ENCODE measurements at places on chromosomes 6 and 20.

- no peak for DNase-seq
Observed at GRCh38 chr6:118710616-118711015, 59.2 kb upstream of the CEP85L start.

DNA sequence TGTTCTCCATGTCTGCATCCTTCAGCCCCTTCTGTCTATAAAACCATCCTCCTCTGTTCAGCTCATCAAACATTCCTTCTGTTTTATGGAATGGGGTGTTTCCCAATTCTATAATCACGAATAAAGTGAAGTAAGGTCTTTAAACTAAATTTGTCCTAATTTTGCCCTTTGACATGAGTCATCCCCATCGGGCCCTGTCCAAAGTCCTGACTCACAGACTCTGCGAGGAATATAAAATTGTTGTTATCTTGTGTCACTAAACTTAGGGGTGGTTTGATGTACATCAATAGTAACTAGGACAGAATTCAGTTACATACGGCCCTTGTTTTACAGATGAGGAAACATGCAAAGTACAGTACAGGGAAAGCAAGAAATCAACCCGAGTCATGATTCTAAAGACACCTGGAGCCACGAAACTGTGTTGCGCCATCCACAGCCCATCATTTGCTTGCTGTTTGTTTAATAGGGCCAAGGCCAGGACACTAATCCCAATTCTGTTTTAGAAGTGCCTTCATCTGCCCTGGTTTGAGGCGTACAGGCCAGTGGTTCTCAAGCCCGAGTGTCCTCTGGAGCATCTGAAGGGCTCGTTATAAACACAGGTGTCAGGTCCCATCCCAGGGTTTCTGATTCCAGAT is 2.8 kb downstream of the ACSS1 start:
- DNase-seq, result peak; percentile 81

DNA sequence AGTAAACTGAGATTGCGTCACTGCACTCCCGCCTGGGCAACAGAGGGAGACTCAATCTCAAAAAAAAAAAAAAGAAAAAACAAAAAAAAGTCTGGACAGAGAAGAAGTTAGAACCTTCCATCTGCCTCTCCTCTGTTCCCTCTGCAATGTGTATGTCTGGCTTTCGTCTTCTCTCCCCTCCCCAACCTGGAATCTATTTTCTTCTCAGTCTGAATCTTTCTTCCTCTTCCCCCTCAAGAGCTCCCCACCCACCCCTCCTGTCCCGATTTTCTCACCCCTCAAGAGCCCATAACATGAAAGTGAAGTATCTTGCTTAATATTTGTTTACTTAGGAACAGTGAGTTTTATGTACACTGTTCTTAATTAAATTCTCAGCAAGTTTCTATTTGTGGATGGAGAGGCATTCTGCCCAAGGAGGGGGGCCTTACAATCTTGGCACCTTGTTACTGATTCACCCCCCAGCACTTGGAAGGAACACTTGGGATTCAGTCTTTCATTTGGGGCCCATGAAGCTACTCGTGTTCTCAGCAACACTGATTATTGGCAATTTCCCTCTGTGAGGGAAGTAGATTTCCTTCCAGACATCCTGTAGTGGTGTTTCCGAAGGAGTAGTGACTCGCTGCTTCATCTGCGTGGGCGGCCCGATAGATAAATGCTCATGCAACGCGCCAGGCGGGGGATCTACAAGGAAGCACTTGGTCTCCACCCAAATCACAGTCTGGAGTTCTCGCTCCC is 69.3 kb upstream of the SRSF6 start:
- peak; percentile 89 for DNase-seq

DNA sequence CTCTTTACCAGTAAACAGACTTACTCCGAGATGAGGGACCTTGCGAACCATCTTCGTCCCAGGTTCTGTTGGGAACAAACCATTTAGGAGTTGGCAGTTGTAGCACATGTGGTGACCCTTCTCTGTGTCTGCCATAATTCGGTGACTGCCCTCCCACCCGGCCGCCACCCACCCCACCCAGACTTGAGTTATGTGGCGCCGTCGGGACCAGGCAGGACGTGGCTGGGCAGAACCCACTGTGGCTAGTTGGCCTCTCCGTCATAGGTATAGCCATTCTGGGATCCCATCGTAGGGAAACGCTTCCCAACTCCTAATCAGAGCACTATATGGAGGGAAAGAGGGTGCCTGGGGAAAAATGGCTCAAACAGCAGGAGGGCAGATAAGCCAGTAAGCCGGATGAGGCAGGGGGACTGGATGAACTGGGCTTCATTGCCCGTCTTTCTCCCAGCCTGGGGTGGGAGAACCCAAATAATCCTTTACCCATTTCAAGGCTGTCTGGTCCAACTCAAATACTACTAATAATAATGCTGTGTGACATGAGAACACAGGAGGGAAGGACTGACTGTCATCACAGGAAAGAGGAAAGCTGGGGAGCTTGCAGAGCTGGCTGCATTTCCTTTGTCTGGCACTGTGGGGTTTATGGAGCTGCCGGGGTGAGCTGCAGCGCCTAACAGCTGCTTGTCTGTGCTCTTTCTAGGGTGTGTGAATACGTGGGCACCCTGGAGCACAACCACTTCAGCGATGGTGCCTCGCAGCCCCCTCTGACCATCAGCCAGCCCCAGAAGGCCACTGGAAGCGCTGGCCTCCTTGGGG is 73.0 kb upstream of the PBOV1 start:
- no peak for DNase-seq

DNA sequence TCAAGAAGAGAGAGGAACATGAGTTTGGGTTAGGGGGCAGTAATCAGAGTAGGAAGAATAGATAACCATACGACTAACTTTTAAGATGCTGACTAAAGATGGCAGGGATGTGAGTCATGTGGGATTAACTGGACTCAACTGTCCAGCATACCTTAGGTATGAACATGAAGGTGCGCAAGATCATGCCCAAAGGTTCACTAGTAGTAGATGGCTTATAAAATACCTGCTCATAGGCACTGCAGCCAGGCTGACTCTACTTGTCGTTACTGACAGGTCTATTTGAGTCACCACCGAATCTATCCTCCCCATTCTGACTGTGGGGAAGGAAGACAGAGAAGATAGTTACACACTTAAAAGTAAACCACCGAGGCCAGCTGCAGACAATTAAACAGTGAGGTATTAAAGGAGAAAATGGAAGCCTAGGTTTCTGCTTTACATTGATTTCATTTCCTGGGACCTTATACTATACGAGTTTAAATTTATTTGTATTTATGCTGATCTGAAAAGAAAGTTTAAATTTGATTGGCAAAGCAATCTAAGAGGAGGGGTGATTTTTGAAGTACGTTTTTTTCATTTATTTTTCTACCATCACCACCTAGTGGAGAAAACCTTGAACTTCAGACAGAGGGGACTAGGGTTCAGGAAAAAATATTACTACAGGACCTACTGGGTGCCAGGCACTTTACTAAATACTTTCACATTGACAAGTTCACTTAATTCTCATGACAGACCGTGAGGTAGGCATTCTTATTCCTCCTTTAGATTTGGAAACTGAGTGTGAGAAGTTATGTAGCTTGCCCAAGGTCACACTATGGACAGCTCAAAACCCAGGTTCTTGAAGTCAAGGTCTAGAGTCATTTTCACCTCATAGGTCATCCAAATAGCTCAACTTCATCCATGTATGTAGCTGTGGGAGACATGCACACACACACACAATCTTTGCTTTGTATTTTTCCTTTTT is 4.0 kb upstream of the WRNIP1 start:
- DNase-seq, result no peak

DNA sequence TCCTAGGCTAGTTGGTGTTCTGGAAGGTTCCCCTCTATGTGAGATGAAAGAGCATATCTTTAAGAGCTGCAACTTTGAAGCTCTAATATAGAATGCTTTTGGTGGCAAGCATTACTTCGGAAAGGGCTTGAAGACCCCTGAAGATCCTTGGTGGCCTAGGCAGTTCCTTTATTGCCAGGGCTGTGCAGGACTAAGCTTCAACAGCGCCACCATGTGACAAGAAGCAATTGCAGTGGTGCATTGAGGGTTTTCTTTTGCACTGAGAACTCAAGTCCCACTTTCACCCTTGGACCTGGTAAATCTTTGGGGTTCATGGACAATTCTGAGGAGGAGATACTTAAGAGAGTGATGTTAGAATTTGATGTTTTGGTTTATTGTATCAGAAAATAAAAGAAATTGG is 237.4 kb upstream of the GMDS start:
- DNase-seq, result no peak

- DNase-seq, result no peak
Observed at GRCh38 chr6:133923938-133924593, 29.0 kb upstream of the TBPL1 start.

DNA sequence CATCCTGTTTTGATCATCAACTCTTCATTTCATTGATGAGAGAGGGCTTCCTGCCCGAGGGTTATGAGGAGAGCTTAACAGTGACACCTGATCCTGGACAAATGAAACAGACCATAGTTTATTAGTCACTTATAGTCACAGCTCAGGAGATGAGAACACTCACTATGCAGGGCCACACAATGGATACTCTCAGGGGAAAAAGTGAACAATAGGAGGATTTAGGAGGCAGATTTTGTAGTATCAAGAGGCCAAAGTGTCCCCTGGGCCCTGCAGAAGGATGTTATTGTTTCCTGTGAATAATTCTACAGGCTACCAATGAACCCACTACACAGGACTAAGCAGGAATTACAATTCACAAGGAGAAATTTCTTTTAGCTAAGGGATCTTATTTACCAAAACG is 772.8 kb upstream of the MAN1A1 start:
- DNase-seq, result no peak

DNA sequence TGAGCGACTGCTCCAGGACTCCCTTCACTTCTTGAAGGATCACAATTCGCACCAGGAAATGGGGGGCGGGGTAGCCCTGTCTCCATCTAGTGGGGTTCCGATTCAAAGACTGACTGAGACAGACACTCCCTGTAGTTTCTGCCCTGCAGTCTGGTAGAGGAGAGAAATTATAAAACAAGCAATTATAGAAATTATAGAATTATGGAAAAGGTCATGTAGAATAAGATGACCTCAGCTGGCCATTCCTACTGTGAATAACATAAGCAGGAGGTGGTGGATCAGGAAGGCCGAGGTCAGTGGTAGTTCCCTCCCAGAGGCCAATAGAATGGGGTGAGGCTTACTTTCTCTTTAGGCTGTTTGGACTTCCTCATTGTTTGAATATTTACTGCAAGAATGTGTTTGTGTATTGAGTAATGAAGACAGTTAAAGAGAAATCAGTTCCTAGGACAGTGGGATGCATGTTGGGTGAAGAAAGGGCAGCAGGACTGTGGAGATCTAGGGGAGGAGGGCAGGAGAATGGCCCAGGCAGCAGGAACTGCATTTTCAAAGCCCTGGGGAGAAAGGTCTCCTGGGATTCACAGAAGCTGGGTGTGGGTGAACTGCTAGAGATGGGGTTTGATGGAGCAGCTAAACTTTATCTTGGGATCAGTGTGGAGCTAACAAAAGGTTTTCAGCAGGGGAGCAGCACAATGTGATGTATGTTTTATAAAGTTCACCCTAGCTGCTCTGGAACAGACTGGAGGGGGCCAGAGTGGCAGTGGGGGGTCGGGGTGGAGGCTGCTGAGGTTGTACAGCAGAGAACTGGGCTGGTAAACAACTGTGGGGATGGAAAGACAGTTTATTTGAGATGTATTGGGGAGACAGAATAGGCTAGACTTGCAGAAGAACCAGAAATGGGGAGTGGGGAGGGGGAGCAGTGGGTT is 2.1 kb downstream of the ZNF341 start:
- no peak for DNase-seq

GRCh38 chr6:120058410-120058809 is 708.8 kb upstream of the MAN1A1 start:
- no peak for DNase-seq

- no peak for DNase-seq
Observed at GRCh38 chr6:115363379-115363778, 697.3 kb downstream of the FRK start.

GRCh38 chr6:14951704-14952103 is 294.2 kb upstream of the JARID2 start:
- no peak for DNase-seq

GRCh38 chr20:25486377-25486776 is 78.9 kb downstream of the GINS1 start:
- no peak for DNase-seq

- no peak for DNase-seq
Observed at GRCh38 chr6:71250099-71250602, 38.5 kb upstream of the OGFRL1 start.
